ENCODE measurements at places on chromosomes 12 and 14. TPM values are rescaled to one million over a fixed set of nuclear protein-coding genes. Genes with fewer than 3 reads are reported as not detected.

Gene BCL11B
- polyA plus RNA-seq, result 0.05 TPM

Gene PRICKLE1
- polyA plus RNA-seq, result 7.1 TPM

Gene NFATC4
- 25.8 TPM for polyA plus RNA-seq

Gene KCNA5
- polyA plus RNA-seq, result 77.6 TPM

Gene CISTR
- 2.8 TPM for polyA plus RNA-seq

Gene APOF
- polyA plus RNA-seq, result not detected

Gene GON7
- polyA plus RNA-seq, result 26.7 TPM

Gene GALNT9
- polyA plus RNA-seq, result 0.05 TPM

DNA sequence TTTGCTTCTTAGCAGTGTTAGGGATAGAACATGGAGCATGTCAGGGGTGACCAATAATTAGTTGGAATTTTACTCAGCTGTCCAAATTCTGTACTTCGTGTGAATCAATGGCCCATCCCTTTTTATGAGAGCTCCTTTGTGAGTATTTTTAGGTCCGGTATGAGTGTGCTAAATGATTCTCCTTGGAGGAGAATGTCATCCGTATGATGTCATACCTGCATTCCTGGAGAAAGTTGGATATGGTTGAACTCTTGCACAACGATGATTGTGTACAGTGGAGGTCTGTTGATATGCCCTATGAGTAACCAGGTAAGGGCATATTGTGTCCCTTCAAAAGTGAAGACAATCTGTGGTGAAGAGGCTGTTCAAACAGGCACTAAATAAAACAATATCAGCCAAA is 400.8 kb downstream of the GXYLT1 start:
- DNase-seq, result no peak

- DNase-seq, result no peak
These were observed 101.9 kb upstream of the OVCH1 start for GRCh38 chr12:29599381-29599780.

GRCh38 chr12:22626406-22626805 is 1.4 kb downstream of the ETNK1 start:
- DNase-seq, result no peak

DNA sequence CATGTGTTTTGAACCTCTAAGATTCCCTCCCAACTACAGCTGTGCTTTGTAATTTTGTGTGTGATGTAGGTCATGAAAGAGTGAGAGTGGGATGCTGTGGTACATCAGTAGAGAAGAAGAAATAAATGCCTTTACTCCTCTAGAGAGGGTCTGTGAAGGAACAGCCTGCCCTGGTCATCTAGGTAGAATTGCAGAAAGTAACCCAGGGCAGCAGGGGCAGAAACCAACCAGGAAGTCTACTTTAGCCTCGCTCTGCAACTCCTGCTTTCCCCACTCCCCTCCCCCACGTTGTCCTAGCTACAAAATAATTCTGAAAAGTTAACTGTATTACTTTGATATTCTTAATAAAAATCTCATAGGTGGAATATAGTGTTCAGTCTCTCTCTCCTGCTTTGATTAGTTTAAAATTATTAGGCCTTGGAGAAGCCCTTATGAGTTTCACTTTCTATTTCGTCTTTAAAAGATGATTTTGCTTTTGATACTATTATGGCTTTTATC is 7.5 kb downstream of the TBK1 start:
- DNase-seq, result no peak

DNA sequence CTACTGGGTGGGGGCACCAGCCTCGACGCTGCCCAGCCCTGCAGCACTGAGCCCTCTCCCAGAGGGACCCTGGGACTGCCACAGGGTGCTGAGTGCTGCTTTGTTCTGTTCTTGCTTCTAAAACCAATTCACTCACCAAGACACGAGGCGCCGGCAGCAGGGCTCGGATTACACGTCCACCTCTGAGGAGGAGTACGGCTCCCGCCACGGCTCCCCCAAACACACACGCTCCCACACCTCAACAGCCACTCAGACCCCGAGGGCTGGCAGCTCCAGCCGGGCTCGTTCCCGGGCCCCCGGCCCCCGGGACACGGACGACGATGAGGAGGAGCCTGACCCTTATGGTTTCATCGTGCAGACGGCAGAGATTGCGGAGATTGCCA is 24.3 kb downstream of the CEP170B start:
- DNase-seq, result no peak

DNA sequence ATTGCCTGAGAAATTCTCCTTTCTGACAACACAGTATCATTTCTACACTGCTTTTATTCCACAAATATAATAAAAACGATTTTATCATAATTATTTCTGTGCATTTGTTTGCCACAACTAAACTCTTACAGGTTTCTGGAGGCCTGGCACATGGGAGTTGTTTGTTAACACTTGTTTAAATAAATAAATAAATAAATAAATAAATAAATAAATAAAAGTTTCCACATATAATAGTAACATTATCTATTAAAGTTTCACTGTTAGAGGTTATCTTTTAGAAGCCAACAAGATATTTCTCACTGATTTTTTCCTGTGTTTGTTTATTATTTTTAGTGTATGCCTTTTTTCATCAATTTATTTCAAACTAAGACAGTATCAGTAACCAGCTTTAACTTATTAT is 323.3 kb downstream of the FOXG1 start:
- DNase-seq, result no peak

- DNase-seq, result peak; percentile 59
These were observed 6.4 kb downstream of the APOLD1 start for GRCh38 chr12:12791756-12792369.

DNA sequence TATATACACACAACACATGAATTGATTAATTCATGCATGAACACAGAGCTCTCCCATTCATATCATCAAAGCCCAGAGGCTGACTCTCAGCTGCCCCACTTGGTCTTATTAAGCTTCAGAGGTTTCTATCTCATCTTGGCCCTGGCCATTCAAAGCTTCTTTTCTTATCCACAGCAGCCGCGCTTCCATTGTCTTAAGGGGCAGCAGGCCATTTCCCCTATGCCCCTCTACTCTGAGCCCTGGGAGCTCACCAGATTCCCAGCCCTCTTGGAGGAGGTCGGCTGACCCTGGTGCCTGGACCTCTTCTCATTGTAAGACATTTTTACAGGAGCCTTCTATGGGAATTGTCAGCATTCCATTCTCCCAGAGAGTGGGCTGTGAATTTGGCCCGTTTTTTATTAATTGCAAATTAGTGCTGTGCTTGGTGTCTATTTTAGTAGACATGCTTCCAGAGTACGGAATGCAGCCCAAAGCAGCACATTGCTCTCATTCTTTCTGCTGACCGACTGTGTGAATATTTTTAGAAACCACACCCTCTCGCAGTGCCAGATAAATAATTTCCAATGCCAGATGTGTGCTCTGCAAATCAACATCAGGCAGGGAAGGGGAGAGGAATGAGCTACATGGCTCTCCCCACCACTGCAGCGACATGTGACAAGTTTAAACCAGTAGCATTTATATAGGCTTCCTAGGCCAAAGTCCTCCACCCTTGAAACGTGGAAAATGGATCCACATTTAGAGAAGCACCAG is 58.5 kb downstream of the NUAK1 start:
- DNase-seq, result no peak

DNA sequence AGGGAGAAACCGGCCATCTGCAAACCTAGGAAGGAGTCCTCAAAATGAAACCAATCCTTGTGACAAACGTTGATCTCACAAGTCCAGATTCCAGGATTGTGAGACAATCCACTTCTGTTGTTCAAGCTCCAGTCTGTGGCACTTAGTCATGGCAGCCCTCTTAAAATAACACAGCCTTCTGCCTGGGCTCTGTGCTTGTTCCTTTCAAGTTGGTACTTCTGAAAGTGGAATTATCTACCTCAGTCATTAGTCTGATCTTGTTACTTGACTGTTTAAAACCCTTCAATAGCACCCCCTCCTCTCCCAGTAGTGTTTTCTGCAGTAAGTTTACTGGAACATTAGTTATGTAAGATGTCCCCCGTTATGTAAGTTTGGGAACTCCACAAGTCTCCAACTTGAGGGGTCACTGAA is 111.0 kb upstream of the HIF1A start:
- DNase-seq, result no peak

GRCh38 chr14:78448164-78449094 is 278.3 kb downstream of the NRXN3 start:
- DNase-seq, result peak; percentile 46

GRCh38 chr12:13179211-13180074 is 17.1 kb upstream of the EMP1 start:
- peak; percentile 86 for DNase-seq

DNA sequence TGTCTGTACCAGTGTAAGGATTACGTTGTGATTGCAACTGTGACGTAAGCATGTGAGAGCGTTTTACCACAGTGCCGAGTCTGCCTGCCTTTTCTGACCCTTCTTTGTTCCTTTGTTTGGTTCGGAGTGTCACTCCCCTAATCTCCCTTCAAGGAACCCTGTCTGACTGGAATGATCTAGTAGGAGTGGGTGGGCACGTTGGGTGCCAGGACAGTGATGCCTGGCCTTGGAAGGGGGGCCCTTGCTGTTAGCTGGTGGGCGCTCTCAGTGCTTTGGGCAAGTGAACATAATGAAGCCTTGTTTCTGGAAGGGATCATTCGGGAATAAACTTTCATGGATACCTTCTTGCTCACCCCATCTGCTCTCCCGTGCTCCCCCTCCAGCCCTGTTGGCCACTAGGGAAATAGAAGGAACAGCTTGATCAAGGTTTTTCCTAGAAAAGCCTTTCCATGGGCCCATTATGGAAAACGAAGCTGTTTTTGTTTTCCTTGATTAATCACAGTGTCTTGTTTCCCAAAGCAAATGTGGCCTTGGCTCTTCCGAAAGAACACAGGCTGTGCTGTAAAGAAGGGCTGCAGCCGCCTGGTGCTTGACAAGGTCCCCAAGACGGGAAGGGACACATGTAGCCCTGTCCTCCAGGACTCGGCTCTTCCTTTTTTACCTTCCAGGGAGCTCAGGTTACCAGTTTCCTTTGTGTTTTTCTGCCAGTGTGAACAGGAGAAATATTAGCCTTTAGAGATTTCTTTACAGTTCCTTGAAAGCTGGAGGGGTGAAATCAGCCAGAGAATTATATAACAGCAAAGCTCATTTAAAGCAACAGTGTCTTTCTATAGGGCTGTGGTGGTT is 215.5 kb downstream of the CRADD start:
- DNase-seq, result no peak

- DNase-seq, result no peak
These were observed 1.3 kb upstream of the CLBA1 start for GRCh38 chr14:104984056-104984894.

DNA sequence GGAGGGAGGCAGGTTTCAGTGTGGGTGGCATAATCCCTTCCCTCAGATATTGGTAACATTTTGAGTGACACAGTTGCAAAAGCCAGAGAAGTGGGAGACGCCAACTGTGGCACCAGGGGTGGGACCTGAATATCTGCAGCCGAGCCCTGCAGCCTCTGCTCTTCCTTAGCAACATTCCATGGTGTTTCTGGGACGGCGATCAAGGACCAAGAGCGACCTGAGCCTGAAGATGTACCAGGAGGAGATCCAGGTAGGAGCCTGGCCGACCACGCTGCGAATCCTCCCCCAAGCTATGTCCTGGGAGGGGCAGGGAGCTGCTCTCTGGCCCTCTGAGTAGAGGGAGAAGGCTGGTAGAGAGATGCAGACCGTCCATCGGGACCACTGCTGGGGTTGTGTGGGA is 41.8 kb downstream of the SLC8B1 start:
- no peak for DNase-seq

DNA sequence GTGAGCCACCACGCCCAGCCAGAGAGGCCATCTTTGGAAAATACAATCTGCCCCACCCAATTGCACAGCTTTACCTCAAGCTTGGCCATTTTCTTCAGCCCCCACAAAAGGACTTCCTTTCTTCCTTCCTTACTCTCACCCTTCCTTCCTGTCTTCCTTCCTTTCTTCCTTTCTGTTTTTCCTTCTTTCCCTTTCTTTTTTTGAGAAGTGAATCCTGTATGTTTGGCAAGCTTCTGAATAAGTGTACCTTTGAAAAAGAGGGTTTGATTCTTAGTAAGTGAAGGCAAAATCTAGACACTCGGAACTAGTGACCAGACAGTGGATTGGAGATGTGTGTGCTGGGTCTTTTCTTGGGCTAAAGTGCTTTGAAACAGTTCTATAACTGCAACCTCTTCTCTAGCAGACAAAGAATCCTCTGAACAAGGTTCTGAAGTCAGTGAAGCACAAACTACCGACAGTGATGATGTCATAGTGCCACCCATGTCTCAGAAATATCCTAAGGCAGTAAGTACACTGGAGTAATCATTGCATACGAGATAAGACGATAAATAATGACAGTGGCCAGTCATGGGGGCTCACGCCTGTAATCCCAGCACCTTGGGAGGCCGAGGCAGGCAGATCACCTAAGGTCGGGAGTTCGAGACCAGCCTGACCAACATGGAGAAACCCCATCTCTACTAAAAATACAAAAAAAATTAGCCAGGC is 49.5 kb downstream of the SUPT16H start:
- no peak for DNase-seq

DNA sequence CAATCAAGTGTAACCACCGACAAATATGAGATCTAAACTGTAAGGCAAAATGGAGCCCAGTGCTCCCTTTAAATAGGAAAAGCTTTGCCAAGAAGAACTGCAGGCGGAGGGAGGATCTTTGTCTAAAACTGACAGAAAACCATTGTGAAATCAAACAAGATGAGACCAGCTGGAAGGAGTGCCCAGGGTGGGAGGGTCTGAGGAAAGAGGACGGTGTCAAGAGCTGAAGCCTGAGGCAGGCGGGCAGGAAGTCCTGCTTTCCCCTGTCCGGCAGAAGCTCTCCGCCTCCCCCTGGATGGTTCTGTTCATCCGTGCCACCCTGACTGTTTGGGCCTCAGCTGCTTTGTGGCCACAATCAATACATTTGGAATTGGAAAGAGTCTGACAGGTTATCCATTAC is 37.5 kb downstream of the CDC42BPB start:
- DNase-seq, result no peak

- no peak for DNase-seq
These were observed 138.7 kb downstream of the TTC7B start for GRCh38 chr14:90677484-90678050.

- DNase-seq, result no peak
These were observed 19.5 kb downstream of the GPR68 start for GRCh38 chr14:91225025-91225424.

GRCh38 chr14:61491876-61492434 is 170.6 kb downstream of the PRKCH start:
- DNase-seq, result no peak

GRCh38 chr12:9214534-9214933 is 6.3 kb upstream of the PZP start:
- no peak for DNase-seq

GRCh38 chr14:28461389-28461788 is 305.2 kb upstream of the FOXG1 start:
- DNase-seq, result no peak

DNA sequence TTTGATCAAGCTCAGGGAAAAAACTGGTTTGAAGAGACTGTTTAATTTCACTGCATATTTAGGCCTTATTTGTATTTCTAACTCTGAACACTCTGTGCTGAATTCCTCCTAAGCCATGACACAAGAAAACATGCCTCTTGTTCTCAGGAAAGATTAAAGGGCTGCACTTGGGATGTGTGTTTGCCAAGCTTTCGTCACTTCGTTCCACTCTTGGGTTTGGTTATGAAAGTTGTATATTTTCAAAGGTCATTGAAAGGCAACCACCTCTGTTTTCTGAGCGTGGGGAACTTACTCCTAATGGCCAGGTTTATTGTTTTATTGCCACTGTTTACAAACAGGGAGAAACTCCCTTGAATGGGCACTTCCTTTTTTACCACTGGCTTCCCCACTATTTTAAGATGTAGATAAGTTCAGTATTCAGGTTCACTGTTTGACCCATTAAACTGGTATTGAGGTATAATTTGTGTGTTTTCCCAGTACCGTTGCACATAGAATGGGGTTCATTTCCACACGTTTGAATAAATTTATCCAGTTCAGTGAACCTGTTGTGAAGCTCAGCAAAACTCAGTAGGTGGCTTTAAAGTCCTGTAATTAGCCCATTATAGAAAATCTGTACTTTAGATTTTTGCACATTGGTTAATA is 65.3 kb downstream of the NKX2-1 start:
- no peak for DNase-seq
